ENCODE measurements at places on chromosomes 16 and 17.

- DNase-seq: no peak
Measured at GRCh38 chr17:46009681-46010596, 10.9 kb downstream of the STH start.

GRCh38 chr16:27097800-27098230, 31.1 kb downstream of the C16orf82 start:
- DNase-seq: no peak

GRCh38 chr17:11682646-11683045, 84.4 kb downstream of the DNAH9 start:
- DNase-seq: no peak

DNA sequence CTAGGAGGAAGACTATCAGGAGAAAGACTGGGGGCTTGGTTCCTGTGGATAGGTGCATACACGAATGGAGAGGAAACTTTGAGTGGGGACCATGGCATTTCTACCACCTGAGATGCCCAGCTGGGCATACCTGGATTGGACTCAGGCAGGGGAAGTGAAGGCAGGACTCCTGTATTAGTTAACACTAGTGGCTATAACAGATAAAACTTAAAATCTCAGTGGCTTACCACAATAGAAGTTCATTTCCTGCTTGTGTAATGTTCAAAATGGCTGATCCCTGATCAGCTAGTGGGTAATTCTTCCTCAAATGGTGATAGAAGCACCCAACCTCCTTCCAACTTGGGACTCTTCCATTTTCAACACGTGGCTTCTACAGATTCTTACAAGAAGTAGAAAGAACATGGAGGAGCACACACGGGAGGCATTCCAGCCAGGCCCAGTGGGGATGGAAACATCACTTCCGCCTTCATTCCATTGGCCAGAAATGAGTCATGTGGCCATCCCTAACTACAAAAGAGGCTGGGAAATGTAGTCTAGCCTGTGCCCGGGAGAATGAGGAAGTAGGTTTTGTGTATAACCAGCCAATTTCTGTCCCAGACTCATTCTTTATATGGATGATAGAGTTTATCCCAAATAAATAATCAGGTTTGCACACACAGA, 112.1 kb downstream of the UTP18 start:
- peak; percentile 30 for DNase-seq

DNA sequence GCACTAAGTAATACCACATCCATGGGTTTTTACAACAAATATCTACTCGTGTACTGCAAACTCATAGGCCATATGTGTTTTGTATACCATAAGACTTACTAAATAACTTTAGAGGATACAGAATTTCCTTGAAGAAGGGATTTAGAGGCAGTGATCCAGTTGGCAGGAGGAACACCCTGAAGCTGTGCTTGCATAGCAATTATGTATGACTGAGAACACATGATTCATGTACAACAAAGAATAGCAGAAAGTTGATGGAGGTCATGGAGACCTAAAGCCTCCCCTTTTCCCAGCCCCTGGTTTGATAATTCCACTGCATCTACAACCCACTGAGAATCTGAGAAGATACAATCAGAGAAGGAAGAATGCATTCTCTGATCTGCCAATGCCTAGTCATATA, 83.8 kb upstream of the PMFBP1 start:
- DNase-seq: no peak

GRCh38 chr17:29677221-29677791, 54.6 kb upstream of the CORO6 start:
- no peak for DNase-seq

GRCh38 chr17:28746611-28747050, 2.8 kb downstream of the TRAF4 start:
- DNase-seq: peak; percentile 93

GRCh38 chr17:48024149-48025039, 13.2 kb downstream of the COPZ2 start:
- peak; percentile 25 for DNase-seq

DNA sequence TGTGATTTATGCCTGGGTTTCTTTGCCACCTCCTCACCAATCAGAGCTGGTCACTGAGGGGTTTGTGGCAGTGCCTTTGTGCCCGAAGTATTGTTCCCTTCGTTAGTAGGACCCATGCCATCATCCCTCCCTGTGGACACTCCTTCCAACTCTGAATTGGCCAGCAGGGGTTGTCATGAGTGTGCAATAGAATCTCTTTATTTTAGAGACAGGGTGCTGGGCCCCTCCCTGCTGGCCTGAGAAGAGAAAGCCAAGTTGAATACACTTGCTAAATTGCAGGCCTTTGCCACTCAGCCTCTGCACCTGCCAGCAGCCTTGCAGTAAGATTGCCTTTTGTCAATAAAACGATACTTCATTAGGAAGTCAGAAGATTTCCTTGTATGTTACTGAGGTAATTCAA, 40.7 kb upstream of the SLC12A3 start:
- DNase-seq: peak; percentile 14

GRCh38 chr16:57935904-57936303, 35.0 kb downstream of the CNGB1 start:
- DNase-seq: no peak

GRCh38 chr16:31451201-31451600, 8.1 kb upstream of the ARMC5 start:
- DNase-seq: no peak

- DNase-seq: no peak
Measured at GRCh38 chr17:75067856-75068255, 19.9 kb upstream of the SLC16A5 start.

DNA sequence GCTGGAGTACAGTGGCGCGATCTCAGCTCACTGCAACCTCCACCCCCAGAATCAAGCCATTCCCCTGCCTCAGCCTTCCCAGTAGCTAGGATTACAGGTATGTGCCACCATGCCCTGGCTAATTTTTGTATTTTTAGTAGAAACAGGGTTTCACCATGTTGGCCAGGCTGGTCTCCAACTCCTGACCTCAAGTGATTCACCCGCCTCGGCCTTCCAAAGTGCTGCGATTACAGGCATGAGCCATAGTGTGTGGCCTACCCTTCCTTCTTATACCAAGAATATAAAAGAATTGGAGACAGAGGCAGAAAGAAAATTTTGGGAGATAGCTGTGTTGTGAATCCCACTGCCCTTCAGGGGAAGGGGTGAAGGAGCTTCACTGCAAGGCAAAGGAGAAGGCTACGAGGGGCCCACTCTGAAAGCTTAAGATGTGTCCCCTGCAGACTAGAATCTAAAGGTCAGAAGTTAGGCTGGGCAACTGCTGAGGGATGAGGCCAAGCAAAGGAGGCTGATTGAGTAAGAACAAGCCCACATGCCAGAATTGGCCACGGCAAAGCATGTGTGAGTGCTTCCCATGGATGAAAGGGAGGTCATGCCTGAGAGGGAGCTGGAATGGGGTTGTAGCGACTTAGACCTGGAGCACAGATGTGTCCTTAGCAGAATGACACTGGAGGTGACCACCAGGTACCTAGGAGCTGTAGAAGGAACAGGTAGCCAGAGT, 8.4 kb upstream of the CRYBA1 start:
- no peak for DNase-seq

- DNase-seq: no peak
Measured at GRCh38 chr16:22161999-22162655, at the start of gene SDR42E2. Gene SDR42E2 (plus strand): TSS chr16:22162506. CDS start chr16:22165583, 3,077 bp downstream.

DNA sequence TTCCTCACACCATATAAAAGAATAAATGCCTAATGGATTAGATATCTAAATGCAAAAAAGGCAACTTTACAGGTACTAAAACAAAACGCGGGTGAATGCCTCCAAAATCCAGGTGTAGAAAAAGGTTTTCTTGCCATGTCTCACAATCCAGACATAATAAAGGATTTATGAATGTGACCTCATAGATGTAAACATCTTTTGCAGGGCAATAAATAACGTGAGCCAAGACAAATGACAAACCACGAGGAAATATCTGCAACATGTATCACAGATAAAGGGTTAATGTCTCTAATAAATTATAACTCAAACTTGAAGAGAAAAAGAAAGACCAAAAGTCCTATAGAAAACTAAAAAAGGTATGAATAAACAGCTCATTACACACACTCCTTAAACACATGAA, 180.7 kb downstream of the PARN start:
- DNase-seq: no peak

- no peak for DNase-seq
Measured at GRCh38 chr17:66210208-66210574, 18.3 kb upstream of the CEP112 start.

GRCh38 chr17:82242698-82242976, 13.8 kb downstream of the SLC16A3 start:
- no peak for DNase-seq

DNA sequence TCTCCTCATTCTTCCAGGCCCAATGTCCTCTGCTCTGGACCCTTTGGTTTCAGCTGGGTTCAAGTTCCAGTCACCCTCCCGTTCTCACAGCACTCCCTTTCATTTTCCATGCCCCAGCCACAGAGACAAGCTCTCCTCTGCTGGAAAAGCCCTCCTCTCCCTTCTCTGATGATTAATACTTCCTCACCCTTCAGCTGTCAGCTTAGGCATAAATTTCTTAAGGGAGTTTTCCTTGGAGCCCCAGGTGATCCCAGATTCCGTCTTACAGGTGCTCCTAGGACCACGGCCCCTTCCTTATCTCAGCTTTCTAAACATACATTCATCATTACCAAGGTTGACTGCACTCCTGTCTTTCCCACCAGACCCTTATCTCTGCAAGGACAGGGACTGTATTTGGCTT, 10.4 kb downstream of the CHAD start:
- DNase-seq: no peak

GRCh38 chr17:56614522-56614921, 21.0 kb downstream of the NOG start:
- DNase-seq: no peak

- no peak for DNase-seq
Measured at GRCh38 chr16:85464383-85465305, 148.5 kb upstream of the GSE1 start.

DNA sequence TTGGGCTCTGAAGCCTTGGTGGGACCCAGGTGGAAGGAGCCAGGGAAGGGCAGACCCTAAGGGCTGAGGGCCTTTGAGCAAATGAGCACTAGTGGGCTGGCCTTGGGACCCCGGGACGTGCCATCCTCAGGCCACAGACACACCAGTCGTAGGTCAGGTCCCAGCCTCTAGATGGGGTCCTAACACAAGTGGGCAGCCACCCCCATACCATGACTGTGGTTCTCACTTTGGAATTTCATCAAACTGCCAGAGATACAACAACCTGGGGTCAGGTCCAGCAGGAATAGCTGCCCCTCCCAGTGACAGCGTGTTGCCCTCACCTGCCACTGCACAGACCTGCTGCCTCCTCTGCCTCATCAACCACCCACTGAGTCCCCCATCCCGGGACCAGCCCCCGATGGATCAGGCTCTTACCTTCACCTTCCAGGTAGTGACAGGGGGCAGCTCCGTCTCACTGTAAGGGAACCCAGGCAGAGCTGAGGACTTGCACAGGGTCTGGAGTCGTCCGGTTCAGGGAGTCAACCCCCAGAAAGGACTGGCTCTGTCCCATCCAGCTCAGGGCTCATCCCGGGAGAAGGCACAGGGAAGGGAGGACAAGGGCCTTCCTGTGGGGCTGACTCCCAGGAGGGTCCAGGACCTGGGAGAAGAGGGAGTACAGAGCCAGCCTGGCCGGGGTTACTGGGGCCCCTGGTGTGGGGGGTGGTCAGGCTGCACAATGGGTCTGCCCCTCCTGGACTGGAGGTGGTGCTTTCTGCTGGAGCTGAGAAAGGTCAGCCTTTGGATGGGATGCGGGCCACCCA, 40.0 kb downstream of the LGALS9 start:
- no peak for DNase-seq

DNA sequence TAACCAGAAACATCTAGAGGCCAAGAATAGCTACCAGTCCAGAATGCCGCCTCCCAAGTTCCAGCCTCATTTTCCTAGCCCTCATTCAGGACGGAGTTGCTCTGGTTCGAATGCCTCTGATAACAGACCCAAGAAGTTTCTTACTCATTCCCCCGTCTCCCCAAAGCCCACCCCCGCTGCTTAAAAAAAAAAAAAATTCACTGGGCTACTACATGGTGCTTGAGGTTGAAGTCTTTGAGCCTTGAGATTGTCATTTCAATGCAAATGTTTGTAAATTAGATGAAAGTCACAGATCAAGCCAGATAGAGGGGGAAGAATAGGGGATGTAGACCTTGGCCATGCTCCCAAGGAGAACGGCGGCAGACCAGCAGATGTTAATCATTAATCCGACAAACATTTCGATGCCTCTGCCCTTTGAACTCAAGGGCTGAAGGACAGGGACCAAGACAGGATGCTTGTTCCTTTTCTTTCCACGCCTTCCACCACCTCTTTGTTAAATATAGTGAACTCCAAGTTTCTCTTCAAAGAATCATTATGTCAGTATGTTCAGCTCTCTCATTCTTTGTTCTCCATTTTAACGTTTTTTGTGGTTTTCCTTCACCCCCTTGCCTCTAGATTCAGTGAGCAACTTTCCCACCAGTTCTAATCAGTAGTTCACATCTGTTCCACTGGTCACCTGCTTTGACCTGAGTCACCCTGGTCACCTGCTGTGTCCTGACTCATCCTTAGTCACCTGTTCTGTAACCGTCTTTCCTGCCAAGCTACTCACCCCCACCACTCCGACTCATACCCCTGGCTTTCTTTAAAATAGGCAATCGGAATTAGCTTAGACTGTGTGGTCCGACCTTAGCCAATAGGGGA, 190.3 kb downstream of the CPPED1 start:
- DNase-seq: no peak

DNA sequence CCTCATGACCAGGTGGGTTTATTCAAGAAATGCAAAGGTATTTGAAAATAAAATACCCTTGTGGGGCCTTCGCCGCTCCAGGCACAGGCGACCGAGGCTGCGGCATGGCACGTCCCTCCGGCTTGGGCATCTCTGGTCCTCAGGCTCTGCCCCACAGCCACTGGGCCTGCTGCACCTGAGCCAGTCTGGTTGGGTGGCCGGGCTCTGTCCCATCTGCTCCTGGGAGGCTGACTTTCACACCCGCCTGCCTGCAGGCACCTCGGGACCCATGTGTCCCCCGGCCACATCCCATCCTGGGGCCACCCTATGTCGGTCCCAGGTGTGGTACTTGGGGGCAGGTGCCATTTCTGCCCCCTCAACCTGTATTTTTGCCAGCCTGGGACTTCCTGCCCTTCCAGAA, 20.9 kb downstream of the OSBPL7 start:
- DNase-seq: no peak

GRCh38 chr17:66364508-66364907, 62.1 kb downstream of the PRKCA start:
- DNase-seq: no peak

- DNase-seq: peak; percentile 76
Measured at GRCh38 chr16:57485916-57486857, at the start of gene DOK4. Gene DOK4 (minus strand): TSS chr16:57486493. CDS start chr16:57479507, 6,986 bp downstream.

- no peak for DNase-seq
Measured at GRCh38 chr16:80203821-80204220, 337.0 kb upstream of the DYNLRB2 start.
